Type B pancreatic cell (in vitro differentiated cells): ENCODE measurements at places on chromosomes 3 and 15. TPM values are rescaled to one million over a fixed set of nuclear protein-coding genes. Genes with fewer than 3 reads are reported as not detected.

Gene SLC28A1
- 0.19 and 0.31 TPM in 2 replicates for total RNA-seq

- DNase-seq: no peak
These were observed 10.9 kb downstream of the SLC35A5 start for GRCh38 chr3:112572701-112573100.

GRCh38 chr3:142705198-142705597 lies 18.6 kb upstream of the TRPC1 start:
- DNase-seq: no peak

DNA sequence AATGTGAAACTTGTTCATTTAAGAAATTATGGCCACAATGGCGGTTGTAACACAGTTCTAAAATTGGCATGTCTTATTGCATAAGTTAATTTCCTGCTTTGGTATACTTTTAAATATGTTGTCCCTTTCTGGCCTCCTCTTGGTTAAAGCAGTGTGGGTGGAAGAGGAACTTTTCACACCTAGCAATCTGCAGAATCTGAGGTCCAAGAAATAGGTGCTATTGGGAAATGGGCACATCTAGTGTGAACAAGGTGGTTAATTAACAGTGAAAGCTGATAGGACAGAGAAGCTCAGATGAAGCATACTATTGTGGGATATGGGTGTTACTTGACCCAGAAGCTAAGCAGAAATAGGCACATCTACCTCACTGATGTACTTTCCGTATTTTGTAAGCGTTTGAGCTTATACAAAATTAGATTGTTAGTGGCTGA lies 10.6 kb downstream of the CMC1 start:
- no peak for DNase-seq

DNA sequence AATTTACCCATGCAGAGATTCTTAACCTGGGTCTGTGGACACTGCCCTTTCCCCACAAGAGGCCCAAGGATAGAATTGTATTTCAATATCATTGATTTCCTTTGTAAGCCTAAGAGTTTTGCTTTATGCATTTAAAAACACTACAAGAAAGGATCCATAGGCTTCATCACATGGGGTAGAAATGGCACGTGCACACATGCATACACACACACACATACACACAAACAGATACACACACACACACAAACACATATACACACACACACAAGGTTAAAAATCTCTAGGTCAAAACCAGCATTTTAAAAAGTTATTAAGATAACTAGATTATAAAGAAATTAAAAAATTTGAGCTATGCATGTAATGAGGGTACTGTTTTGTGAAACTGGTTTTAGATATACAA lies 35.5 kb upstream of the CD47 start:
- DNase-seq: no peak
